Activated T-helper 1 cell treated with anti-CD3 and anti-CD28 coated beads, Interleukin-2, amount 50 U/mL, for 16 hours (primary cell): ENCODE measurements at places on chromosomes 1 and 21.

GRCh38 chr1:61842863-61843514, 100.7 kb downstream of the PATJ start:
- DNase-seq: no peak

- DNase-seq: no peak
Observed at GRCh38 chr1:3121401-3122210, 52.6 kb downstream of the PRDM16 start.

GRCh38 chr1:88890791-88891317, 513 bp downstream of the GTF2B start:
- no peak for DNase-seq

DNA sequence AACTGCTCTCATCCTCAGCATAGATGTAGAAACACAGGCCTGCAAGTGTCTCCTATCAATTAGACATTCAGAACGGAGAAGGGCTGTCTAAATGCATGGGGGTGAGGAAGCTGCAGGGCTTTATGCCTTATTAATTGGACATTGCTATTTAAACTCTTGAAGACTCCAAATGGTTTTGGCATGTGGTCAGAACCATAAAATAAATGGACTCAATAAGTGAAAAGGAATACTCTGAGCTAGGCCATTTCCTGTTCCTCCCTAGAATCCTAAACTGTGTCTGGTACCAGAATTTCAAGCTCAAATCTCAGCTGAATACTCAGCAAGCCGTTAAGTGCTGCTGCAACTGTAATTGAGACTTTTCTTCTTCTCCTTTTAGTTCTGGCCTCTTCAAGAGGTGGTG, 80.4 kb upstream of the C1orf87 start:
- DNase-seq: no peak

- DNase-seq: no peak
Observed at GRCh38 chr1:63173161-63173560, 149.2 kb upstream of the FOXD3 start.

DNA sequence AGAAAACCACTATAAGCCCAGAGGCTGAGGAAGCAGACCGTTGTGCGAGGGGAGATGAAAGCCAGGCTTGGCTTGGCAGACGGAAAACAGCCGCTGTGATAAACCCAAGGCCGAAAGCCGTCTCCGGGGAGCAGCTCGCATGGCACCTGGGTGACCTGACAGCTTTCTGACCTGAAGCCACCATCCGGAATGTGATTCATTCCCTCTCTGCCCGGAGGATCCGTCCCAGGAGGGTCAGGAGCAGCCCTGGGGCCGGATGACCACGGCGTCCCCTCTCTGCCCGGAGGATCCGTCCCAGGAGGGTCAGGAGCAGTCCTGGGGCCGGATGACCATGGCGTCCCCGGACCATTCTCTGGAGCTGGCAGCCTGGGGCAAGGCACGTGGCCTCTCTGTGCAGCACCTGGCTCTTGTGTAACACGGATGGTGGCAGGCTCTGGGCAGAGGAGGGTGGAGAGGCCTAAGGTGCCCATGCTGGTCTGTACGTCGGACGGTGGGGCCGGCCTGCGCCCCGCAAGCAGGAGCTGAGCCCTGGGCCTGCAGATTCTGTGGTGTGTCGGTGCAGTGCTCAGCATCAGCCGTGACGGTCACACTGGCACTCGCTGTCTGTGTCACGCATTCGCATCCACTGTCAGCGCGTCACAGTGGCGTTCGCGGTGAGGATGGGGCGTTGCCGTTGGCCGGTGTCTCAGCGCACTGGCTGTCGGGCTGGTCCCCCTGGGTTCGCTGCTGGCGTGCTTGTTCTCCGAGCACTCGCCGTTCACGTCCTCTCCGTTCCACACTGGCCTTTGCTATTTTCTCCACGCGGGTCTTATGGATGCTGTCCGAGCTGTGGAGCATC, 50.3 kb downstream of the SLX9 start:
- no peak for DNase-seq

- DNase-seq: no peak
Observed at GRCh38 chr21:45300786-45301520, 13.3 kb upstream of the POFUT2 start.

DNA sequence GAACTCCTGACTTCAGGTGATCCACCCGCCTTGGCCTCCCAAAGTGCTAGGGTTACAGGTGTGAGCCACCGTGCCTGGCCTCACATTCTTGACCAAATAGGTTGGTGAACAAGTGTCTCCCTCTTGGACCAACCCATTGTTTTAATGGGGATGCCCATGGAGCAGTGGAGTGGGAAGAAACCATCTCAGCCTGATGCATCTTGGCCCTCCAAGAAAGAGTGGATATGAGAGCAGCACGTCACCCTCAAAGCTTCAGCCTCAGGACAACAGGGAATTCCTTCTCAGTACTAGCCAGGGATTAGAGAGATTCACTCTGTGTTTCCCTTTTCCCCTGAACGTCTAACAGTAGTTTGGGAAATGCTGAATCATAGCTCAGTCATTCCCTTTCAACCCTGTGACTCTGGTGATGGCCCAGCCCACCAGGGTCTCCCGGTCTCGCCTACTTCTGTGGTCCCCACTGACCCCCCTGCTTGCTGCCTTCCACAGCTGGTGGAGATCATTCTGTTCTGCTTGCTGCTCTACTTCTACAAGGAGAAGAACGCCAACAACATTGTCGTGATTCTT, 37.4 kb downstream of the NIPAL3 start:
- DNase-seq: no peak

DNA sequence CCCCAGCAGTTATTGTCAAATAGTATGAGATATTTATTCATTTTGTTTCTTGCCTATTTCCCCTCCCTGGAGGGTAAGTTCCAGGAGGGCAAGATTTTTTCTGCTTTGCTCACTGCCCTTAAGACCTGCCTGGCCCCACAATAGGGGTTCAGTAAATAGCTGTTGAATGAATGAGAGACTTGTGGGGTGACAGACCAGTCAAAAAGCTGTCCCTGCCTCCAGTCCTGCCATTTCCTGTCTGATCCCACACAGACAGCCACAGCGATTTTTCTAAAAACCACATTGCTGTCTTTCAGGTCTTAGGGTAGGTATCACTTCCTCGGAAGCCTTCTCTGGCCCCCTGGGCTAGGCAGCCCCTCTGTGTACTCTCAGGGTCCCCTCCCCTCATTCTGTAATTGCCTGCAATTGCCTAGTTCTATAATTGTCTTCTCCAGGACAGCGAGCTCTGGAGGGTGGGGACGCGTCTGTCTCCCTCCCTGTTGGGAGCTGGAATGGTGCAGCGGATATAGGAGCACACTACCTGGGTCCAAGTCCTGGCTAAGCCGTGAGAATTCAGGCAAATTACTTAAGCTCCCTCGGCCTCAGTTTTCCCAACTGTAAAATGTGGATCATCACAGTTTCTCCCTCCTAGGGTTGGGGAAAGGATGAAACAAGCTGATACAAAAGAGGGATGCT, 1.8 kb upstream of the EXTL1 start:
- DNase-seq: no peak

DNA sequence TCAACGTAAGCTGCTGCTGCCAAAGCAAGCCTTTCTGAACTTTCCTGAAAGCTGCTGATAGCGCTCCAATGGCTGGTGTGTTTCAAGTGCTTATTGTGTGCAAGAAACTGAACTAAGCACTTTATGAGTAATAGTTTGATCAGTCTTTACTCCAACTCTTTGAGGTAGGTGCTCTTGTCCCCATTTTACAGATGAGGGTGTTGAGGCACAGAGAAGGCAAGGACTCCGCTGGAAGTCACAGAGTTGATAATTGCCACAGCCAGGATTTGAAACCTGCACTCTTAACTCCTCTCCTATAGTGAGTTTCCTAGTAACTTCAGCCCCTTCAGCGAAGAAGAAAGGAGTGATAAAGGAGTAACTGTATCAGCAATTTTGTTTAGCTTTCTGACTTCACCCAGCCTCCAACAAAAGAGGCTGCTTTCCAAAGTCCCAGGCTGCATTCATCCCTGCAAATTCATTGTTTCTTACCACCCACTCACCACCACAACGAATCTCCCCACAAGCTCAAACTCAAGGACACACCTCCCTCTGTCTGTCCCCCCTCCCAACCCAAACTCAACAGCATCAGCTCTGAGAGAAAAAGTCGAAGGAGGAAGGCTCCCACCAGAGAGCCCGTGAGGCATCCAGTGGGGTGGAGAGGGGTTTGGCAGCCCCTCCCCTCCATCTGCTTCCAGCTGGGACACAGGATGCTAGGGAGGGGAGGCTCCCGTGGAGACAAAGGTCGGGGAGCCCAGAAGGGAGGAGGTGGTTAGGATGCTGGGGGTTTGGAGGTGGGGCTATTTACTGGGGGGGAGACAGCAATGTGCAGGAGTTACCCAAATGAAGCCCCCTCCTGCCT, 139.6 kb downstream of the NAV1 start:
- no peak for DNase-seq

- peak; percentile 39 for DNase-seq
Observed at GRCh38 chr1:23422241-23422877, 2.2 kb downstream of the TCEA3 start.

DNA sequence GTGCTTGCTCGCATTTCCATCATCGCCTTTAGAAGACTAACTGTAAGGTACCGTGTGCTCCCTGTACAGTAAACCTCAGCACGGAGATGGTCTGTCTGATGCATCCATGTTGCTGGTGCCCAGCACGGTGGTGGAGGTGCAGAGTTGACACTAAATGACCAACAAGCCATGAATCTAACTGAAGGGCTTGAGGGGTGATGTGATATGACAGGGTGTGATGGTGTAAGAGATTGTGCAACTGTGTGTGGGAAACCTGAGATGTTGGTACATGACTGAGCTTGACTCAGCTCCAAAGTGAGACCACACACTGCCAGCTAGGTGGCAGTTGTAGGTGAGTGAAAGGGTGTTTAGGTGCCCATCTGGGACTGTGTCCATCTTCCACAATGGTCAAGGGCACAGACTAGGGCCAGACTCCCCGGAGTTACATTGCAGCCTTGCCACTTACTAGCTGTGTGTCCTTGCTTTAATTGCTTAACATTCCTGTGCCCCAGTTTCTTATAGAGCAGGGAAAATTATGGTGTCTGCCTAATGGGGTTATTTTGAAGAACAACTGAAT, 21.4 kb downstream of the SLC2A1 start:
- no peak for DNase-seq

GRCh38 chr1:207069858-207070506, 16.9 kb downstream of the PFKFB2 start:
- no peak for DNase-seq

DNA sequence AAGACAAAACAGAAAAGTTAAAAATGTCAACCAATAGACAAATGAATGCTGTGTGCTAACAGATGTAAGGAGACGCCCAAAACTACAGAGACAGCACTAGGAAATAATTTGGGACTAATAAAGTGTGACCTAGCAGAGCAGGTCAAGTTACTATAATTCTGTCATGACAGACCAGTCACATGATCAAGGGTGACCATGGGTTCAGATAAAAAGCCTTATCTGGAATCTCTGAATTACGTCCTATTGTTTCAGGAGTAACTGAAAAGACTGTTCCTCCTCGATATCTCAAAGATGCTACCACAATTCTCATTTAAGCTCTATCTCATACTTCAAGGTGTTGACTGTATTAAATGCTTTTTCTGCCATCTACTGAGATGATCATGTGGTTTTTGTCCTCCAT, 31.6 kb downstream of the PARP1 start:
- DNase-seq: no peak

- no peak for DNase-seq
Observed at GRCh38 chr1:9726905-9727595, 75.5 kb downstream of the PIK3CD start.

DNA sequence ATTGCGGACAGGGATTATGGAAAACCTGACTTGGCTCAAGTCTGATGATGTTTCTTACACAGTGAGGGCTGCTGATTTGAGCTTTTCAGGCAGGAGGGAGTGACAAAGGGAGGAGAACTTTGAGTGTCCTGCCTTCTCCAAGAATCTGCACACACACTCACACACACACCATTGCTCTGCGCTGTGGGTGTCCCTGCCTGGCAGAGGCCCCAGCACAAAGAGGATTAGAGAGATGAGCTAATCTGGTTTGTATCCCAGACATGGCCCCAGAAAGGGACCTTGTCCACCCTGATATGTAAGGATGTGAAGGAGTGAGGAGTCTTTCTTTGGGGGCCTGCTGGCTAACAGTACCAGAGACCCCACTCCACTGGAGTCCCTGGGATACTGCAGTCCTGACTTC, 5.9 kb upstream of the WNT2B start:
- DNase-seq: no peak

DNA sequence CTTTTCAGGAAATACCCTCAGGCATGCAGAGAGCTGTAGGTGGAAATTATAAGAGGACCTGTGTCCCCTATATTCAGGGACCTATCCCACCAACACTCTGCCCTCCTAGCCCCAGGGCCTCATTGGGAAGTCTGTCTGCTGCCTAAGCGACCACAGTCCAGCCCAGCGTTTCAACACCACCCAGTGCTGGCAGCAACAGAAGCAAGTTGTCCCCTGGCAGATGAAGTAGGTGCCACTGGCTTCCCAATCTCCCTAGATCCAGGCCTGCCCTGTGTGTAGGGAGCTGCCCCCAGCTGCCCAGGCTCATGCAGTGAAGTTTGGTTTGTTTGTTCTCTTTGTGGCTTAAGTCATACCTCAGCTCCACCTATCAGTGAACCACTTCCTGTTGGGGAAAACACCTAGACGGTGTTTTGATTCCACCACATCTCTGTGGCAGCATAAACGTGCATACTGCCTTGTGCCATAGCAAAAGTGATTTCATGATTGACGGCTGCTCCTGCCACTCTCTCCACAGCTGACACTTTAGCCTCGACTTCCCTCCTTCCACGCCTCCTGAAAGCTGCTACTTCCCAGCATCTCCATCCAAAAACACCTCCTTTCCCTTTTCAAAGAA, 8.1 kb upstream of the LEFTY1 start:
- peak; percentile 60 for DNase-seq

- no peak for DNase-seq
Observed at GRCh38 chr21:37658121-37658816, 258.0 kb downstream of the KCNJ6 start.

GRCh38 chr1:85822696-85823095, 114.5 kb upstream of the ZNHIT6 start:
- no peak for DNase-seq

DNA sequence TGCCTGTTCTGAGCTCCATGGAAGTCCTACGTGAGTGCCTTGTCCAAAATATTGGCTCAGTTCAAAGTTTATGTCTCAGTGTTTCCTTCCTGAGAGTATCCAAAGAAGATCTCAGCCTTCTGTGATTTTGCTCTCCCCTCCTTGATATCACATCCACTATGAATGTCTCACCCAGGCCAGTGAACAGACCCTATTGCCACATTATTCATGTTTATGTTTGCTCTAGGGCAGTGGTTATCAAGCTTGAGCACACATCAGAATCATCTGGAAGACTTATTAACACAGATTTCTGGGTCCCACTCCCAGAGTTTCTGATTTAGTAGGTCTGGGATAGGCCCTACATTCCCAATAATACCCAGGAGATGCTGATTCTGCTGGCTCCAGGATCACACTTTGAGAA, 145.0 kb upstream of the FGGY start:
- DNase-seq: no peak
